HFFc6 (cell line): ENCODE measurements at places on chromosomes 1 and 21. TPM values are rescaled to one million over a fixed set of nuclear protein-coding genes. Genes with fewer than 3 reads are reported as not detected.

AMPD1 gene
- not detected in 3 replicates for total RNA-seq

MMEL1 gene
- total RNA-seq = not detected in 3 replicates

DYNLT4 gene
- total RNA-seq = 0.46 TPM in 1 of 3 replicates, not detected in the others

TAF13 gene
- 103 to 152 TPM (median 135 TPM) in 3 replicates for total RNA-seq

CLK2 gene
- 23.2 to 32.8 TPM (median 28.3 TPM) in 3 replicates for total RNA-seq

DNA sequence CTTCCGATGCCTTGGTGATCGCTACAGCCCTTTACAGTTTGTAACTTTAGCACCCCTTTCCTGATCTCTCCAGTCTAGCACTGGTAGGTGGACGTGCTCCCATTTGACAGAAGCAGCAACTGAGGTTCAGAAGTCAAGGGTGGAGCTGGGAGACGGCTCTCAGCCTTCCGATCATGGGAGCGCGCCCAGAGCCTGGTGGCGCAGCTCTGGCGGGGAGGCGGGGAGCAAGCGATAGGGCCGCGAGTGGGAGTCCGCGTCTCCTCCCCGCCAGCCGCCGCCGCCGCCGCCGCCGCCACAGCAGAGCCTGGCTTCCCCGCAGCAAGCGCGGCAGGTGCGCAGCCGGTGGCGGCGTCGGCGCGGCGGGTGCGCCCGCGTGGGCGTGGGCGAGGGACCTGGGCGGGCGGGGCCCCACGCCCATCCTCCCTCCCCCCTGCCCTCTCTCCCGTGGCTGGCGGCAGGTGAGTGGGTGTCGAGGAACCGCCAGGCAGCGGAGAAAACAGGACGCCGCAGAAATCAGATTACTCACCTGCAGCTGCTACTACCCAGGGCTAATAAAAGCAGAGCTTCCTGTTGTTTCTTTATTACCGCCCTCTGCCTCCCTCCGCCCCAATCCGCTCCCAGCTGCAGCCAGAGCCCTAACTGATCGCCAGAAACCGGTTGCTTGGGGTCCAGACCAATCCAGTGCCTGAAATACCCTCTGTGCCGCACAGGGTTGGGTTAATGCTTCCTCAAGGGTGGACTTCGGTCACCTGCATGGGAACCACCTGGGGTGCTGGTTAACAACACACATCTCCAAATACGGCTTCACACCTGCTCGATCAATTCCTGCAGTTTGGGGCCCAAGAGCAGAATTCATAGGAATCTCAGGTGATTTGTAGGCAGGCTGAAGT is 60.2 kb upstream of the ID3 start:
- no peak for DNase-seq

DNA sequence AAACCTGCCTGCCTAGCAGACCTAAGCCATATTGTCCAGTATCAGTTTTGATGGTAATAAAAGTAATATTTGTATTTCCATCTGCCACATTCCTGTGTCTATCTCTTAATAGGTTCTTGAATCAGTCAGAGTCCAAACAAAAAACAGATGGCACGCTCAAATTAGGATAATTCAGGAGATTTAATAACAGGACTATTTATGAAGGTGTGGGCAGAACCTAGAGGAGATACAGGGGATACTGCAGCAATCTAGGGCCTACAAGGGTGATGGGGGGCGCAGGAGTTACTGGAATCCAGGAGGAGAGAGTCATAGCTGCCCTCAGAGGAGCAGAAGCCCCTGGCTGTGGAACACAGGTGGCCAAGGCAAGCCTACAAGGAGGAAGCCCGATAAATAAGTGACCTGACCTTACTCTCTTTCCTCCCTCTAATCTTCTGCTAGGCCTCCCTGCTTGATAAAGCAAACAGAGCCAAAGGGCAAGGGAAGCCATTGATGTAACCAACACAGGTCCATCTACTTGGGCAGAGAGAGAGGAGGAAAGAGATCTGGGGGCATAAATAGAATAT is 11.9 kb upstream of the HYI start:
- DNase-seq = no peak

GRCh38 chr21:15208786-15209185 is 144.0 kb upstream of the NRIP1 start:
- no peak for DNase-seq

- no peak for DNase-seq
Measured at GRCh38 chr1:87103074-87103473, 188.6 kb downstream of the HS2ST1 start.

DNA sequence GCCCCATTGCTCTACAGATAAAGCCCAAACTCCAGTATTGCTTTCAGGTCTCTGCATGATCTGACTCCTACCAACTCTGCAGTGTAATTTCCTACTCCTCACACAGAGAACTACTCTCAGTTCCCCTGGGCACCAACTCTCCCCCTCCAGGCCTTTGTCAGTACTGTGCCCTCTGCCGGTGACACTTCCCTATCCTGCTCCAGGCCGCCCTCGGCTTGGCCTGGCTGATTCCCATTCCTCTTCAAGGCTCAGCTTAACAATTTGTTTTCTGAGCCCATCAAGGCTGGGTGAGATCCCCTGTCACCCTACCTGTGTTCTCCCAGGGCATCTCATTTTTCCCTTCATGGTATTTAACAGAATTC is 2.6 kb downstream of the SLAMF8 start:
- no peak for DNase-seq
